ENCODE measurements at places on chromosomes 6 and 20.

DNA sequence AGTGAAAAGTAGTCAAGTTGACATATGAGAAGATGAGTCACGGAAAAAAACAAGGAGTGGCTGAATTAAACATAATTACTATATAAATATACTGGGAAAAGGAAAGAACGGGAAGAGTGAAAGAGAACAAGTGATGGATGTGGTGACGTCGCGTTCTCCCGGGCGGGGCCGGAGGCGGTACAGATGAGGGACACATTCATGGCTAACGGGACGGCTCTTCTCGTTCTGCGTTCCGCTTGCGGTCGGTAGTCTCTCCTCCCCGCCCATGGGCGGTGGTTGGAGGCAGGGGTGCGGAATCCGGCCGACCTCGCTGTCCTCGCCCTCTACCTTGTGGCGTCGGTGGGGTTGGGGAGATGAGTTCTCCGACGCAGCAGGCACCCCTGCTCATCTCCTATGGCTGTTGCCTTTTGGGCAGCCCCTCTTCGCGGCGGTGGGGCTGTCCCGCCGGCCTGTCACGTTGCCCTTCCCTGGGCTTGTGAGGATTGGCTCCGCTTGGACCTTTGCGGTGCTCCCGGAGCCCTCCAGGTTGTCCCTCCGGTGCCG is 22.5 kb downstream of the HLA-G start:
- DNase-seq = no peak

GRCh38 chr6:10531503-10531902 is 10.4 kb downstream of the GCNT2 start:
- DNase-seq = no peak

- no peak for DNase-seq
Measured at GRCh38 chr6:97586344-97586743, 303.3 kb upstream of the MMS22L start.

DNA sequence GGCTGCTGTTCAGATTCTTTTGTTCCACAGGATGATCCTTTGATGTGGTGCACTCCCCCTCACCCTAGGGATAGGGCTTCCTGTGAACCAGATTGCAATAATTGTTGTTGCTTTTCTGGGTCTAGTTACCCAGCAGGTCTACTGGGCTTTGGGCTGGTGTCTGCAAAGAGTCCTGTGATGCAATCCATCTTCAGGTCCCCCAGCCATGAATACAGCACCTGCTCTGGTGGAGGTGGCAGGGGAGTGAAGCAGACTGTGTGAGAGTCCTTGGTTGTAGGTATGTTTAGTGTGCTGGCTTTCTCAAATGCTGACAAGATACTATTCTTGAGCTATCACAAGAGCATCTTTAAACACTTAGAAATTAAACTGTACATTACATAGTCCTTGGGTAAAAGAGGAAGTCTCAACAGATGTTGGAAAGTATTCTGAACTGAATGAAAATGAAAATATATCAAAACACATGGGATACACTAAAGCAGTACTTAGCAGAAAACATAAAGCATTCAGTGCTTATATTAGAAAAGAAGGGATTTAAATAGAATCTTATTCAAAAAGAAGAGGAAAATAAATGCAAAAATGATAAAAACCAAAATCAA is 49.1 kb upstream of the CCR6 start:
- no peak for DNase-seq
